Testis (tissue), 5 donors: ENCODE measurements at places on chromosomes 1 and 21.

- no peak for DNase-seq
Measured at GRCh38 chr1:192668409-192668983, 32.5 kb downstream of the RGS13 start.

- DNase-seq, result no peak
Measured at GRCh38 chr1:39849203-39849602, 34.1 kb downstream of the TRIT1 start.

GRCh38 chr21:35134309-35134708 is 85.2 kb upstream of the RUNX1 start:
- no peak for DNase-seq

DNA sequence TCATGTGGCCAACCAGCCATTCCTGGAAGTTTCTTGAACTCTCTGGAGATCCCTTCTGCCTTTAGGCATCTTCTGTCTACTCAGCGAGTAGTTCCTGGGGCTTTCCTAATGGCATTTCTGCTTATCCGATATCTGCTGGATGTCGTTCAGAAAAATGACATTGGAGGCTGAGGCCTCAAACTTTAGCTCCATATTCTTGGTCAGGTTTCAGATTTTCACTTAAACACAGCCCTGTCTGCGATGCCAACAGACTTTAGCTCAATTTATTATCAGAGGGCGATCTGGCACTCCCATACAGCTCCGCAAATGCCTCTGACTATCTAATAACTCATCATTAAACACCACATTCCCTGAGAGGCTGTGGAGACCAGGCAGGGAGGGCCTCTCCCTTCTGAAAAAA is 46.3 kb upstream of the ETS2 start:
- no peak for DNase-seq

GRCh38 chr1:213539464-213539863 is 448.3 kb upstream of the PROX1 start:
- DNase-seq, result no peak

- no peak for DNase-seq
Measured at GRCh38 chr1:201610858-201611257, 71.9 kb downstream of the NAV1 start.

GRCh38 chr1:8663915-8664329 is 153.5 kb downstream of the RERE start:
- DNase-seq, result no peak
